Progenitor cell of endocrine pancreas (in vitro differentiated cells): ENCODE measurements at places on chromosomes 11 and 22.

DNA sequence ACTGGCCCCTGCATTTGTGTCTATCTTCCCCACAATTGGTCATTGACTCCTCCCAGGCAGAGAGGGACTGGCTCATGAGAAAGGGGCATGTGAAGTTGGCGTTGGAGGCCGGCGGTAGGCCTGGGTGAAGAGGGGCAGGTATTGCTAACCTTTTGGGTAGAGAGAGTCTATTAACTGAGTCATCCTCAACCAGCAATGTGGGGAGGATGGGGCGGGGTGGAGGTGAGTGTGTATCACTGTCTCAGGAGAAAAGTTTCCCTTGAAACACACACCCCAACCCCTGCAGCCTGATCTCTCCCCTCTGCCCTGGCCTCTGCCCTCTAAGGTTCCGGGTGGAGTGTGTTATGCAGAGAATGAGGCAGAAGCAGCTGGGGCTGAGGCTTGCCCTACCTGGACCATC, 60.1 kb upstream of the PHF21B start:
- DNase-seq: no peak

DNA sequence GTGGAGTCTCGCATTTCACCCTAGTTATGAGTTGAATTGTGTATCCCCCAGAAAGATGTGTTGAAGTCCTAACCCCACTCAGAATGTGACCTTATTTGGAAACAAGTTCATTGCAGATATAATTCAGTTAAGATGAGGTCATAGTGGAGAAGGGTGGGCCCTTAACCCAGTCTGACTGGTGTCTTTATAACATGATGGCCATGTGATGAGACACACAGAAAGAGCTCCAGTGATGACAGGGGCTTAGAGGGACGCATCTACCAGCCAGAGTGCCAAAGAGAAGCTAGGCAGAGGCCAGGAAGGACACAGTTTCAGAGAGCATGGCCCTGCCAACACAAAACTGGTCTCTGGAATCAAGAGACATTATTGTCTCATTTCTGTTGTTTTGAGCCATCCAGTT, 50.3 kb downstream of the LARGE1 start:
- DNase-seq: no peak

- DNase-seq: no peak
Measured at GRCh38 chr11:14746857-14747395, 103.3 kb downstream of the PDE3B start.

DNA sequence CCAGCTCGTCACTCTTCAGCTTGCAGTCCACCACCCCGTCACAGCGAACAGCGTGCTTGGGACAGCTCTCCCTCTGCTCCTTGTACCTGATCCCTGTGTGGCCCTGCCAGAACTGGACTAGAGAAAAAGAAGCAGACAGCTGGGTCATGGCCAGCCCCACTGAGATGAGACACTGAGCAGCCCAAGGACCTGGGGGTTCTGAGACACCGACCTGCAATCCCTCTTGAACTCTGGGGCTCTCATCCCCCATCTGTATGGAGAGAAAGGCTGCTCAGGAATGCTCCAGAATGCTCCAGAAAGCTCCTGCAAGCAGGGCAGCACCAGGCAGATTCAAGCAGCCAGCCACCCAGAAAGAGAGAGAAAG, 14.8 kb downstream of the TMPRSS13 start:
- DNase-seq: no peak

DNA sequence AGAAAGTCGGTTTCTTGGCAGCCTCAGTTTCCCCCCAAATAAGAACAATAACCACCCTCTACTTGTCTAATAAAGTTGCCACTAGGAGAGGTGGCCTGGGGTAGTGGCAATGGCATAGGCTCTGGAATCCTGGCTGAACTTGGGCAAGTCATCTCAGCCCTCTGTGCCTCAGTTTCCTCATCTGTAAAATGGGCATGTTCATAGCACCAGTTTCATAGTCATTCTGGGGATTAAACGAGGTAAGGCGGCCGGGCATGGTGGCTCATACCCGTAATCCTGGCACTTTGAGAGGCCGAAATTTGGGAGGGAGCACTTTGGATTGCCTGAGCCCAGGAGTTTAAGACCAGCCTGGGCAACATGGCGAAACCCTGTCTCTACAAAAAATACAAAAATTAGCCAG, 63.0 kb downstream of the SGSM1 start:
- no peak for DNase-seq

- DNase-seq: peak; percentile 47
Measured at GRCh38 chr11:75351791-75352587, 528 bp upstream of the ARRB1 start.

- no peak for DNase-seq
Measured at GRCh38 chr11:1782831-1783724, 19.4 kb upstream of the CTSD start.

GRCh38 chr22:19169002-19169946, 9.3 kb downstream of the SLC25A1 start:
- DNase-seq: no peak

GRCh38 chr11:92969634-92970347, at the start of gene MTNR1B:
TSS of gene MTNR1B (plus strand) at chr11:92969651. CDS start at chr11:92969726, 75 bp downstream.
- no peak for DNase-seq

- no peak for DNase-seq
Measured at GRCh38 chr22:35033635-35034296, 32.2 kb upstream of the ISX start.

DNA sequence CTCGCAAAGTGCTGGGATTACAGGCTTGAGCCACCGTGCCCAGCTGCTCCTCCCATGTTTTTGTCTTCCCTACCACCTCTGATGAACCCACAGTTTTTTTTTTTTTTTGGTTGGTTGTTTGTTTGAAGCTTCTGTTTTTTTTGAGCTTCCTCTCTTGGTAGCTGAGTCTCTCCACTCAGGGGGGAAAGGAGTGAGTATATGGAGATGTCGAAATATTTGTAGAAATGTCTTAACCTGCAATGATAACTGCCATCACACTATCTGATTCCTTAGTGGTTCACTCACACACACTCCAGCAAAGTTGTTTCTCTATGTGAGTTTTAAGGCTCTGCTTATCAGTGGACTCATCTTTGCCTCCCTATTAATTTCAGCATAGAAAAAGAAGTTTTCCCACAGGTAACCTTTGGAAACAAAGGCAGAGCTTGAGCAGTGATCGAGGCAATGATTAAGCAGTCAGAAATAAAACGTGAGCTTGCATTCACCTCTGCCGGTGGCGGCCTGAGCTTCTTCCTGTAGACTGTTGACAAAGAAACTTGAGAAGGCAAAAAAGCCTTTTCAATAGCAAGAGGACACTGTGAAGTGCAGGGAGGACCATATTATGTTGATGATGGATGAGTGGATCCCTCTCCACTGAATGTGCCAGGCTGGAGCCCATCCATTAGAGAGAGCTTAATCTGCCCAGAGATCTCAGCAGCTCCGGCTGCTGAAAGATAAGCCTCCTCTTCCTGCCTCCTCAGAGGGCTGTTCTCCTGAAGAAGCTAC, 29.0 kb upstream of the RASSF10 start:
- no peak for DNase-seq

DNA sequence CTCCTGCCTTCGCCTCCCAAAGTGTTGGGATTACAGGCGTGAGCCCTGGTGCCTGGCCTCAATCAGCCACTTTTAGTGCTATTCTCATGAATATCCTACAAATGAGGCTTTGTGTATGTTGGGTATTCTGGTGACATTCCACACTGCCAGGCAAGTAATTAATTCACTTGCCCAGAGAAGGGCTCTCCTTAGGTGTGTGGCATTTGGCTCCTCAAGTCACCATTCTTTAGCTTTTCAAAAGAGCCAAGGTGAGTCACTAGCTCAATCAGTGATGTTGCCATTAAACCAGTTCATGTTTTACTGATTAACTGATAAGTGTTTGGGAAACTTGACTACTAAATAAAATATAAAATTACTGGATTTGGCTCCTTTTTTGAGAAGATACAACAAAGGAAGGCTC, 52.2 kb downstream of the SLC25A17 start:
- no peak for DNase-seq

GRCh38 chr11:62796281-62796680, 4.5 kb upstream of the TMEM223 start:
- DNase-seq: no peak
